ENCODE measurements at places on chromosomes 16 and 17. TPM values are rescaled to one million over a fixed set of nuclear protein-coding genes. Genes with fewer than 3 reads are reported as not detected.

The GCGR gene
- total RNA-seq, result not detected

The KCNAB3 gene
- 1.2 TPM for total RNA-seq

The TRIM65 gene
- total RNA-seq, result 11.8 TPM

The UTP18 gene
- total RNA-seq, result 70.5 TPM

The FBXW10B gene
- 0.82 TPM for total RNA-seq

The PRSS8 gene
- total RNA-seq, result not detected

The ZNF830 gene
- total RNA-seq, result 22.8 TPM

The HSPB9 gene
- total RNA-seq, result under 0.01 TPM

The CLDN6 gene
- 0.41 TPM for total RNA-seq

The ATXN1L gene
- 7.7 TPM for total RNA-seq

The CTF1 gene
- 0.41 TPM for total RNA-seq

The SLC6A2 gene
- total RNA-seq, result under 0.01 TPM

The KRTAP1-1 gene
- total RNA-seq, result not detected

The ERN2 gene
- not detected for total RNA-seq

The CLEC10A gene
- not detected for total RNA-seq

The KRT25 gene
- total RNA-seq, result not detected
